Amniotic stem cell (primary cell): ENCODE measurements at places on chromosomes 3 and 15.

DNA sequence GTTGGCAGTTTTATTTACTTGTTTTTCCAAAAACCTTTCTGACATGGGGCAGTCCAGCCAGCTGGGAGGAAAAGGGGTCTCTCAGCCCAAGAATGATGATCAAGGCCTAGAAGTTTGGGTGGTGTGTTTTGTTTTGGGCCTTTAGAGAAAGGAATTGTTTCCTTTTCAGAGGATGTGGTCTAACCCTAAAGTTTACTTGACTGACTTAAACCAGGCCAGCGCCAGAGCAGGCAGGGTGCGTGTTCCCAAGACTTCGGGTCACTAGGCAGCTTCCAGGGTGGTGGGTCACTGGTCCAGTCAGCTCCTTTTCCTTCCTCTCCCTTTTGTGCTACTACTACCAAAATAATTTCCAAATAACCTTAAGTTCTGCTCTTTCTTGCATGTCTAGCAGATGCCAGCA lies 4.9 kb downstream of the FLNB start:
- DNase-seq: no peak

- DNase-seq: no peak
Measured at GRCh38 chr15:45801543-45801942, 166.7 kb downstream of the SQOR start.

- DNase-seq: peak; percentile 90
Measured at GRCh38 chr15:67048281-67049279, 16.8 kb upstream of the SMAD3 start.

GRCh38 chr3:30848087-30848779 lies 46.2 kb downstream of the GADL1 start:
- DNase-seq: no peak

- no peak for DNase-seq
Measured at GRCh38 chr15:39629906-39630305, 49.0 kb downstream of the THBS1 start.

DNA sequence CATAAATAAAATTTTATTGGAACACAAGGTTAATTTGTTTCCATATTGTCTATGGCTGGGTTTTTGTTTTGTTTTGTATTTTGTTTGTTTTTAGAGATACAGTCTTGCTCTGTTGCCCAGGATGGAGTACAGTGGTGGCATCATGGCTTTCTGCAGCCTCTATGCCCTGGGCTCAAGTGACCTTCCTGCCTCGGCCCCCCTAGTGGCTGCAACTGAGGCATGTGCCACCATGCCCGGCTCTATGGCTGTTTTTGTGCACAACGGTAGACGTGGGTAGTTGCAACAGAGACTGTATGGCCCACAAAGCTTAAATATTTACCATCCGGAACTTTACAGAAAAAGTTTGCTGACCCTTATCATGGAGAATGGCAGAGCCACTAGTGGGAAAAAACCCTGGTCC lies 46.8 kb upstream of the C3orf70 start:
- no peak for DNase-seq
